ENCODE measurements at places on chromosomes 5 and 9.
A peak's percentile ranks its signal among the peaks of the same experiment; 100 is the strongest.

DNA sequence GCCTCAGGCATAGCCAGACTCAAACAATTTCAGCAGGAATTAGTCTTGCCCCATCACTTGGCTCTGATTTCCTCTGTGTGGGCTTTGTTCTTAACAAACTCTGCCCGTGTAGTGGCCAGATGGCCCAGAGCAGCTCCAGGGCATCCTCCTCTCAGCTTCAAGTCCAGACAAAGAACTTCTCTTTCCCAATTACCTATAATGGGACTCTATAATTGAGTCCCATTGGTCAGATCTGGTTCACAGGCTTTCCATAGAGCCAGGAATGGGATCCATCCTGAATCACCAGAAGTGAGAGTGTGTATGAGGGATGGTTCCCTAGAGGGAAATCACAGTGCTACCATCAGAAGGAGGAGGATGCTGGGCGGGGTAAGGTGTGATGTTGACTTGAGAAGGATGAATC is 515.8 kb downstream of the KIF4B start:
- DNase-seq = peak; percentile 12

DNA sequence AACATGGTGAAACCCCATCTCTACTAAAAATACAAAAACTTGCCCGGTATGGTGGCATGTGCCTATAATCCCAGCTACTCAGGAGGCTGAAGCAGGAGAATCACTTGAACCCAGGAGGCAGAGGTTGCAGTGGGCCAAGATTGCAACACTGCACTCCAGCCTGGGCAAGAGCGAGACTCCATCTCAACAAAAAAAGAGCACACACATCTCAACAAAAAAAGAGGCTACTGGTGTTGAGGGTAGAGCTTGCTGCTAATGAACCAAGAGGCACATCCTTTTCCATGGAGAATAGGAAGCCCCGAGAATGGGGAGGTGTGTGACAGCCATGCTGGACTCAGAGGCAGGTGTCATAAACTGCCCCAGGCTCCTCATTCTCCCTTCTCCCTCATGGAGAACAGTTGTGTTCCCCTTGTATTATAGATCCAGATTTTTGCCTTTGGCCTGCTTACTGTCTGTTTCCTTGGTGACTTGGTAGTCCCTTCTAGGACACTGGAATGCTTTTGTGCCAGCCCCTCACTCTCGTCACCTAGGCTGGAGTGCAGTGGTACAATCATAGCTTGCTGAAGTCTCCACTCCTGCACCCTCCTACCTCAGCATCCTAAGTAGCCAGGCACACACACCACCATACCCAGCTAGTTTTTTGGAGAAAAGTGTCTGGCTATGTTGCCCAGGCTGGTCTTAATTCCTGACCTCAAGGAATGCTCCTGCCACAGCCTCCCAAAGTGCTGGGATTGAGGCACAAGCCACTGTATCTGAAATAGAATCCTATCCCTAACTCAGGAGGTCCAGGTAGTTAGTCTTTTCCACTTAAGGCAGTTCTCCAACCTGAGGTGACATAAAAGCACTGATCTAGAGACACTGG is 5.1 kb downstream of the RPL12 start:
- no peak for DNase-seq

- no peak for DNase-seq
These were observed 87.0 kb downstream of the LNPEP start for GRCh38 chr5:97022898-97023297.

DNA sequence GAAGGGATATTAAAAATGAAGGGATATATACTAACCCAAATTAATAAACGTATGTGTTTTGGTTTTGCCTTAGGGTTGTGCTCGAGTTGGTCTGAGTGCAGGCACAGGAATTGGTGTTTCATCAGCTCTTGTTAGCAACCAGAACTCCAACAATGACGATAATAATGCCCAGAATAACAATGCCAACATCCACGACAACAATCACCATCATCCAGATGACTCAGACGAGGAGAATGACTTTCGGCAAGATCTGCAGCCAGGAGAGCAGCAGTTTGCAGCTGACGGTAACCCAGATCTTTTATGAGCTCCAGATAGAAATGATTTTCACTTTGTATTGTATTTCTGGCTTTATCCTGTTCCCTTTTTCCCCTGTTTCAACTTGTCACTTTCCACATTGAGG is 33.2 kb downstream of the FBXO38 start:
- no peak for DNase-seq

DNA sequence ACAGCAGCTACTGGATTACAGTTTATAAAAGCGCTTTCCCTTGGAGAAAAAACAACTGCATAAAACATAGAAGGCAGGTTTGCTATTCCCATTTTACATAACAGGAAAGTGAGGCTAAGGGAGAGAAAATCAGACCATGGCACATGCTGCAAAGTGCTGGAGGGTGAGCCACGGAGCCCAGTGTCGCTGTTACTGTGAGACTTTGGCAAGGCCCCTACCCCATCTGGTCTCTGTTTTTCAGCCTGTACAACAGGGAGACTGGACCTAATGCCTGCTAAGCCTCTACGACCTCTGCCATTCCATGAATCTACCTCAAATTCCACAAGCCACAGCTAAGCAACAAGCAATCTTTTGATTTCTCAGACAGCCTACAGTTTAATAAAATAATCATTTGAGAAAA is 139.2 kb downstream of the GABBR2 start:
- no peak for DNase-seq
